ENCODE measurements at places on chromosomes 6 and 20. TPM values are rescaled to one million over a fixed set of nuclear protein-coding genes. Genes with fewer than 3 reads are reported as not detected.

TMEM200A gene
- 4.0 TPM for polyA plus RNA-seq

DNA sequence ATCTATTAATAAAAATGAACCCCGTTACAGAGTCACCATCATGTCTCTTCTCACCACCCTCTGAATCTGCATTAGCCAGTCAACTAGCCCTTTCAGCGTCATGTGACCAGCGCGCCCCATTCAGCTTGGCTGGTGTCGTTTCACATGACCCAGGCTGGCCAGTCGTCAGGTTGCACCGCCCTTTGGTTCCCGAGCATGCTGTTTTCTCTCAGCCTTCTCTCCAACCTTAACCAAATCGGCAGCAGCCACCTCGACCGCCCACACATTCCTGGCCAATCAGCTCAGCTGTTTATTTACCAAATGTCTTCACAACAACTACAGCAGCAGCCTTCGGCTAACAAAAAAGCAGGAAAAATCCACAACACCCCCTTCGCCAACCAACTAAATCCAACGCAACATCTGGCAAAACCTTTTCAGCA lies 5.6 kb downstream of the SRSF3 start:
- DNase-seq = no peak

BPI gene
- 0.88 TPM for polyA plus RNA-seq

GRCh38 chr6:37056439-37057127 lies 51.1 kb downstream of the FGD2 start:
- DNase-seq = no peak

- DNase-seq = no peak
Observed at GRCh38 chr6:100671740-100672139, 207.0 kb upstream of the SIM1 start.

PTPRT gene
- 1.6 TPM for polyA plus RNA-seq

KCNQ5 gene
- 2.6 TPM for polyA plus RNA-seq

- no peak for DNase-seq
Observed at GRCh38 chr6:67768972-67769371, 866.1 kb upstream of the ADGRB3 start.

DNA sequence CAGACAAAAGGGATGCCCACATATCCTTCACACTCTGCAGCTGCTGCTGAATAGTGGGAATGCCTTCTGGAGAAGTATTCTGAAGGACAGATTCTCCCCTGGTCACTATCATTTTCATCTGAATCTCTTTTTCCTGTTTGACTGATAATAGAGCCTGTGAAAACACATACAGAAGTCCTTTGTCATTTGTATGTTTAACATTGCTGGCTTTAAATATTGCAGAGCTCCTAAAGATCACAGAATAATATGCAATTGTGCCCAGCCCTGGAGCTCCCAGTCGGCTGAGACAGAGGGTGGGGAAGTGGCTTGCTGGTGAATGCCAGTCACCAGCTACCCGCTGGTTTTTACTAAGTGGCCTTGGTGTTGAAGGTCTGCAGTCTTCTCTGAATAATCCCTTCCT lies 272.3 kb downstream of the SYNE1 start:
- no peak for DNase-seq

GRCh38 chr20:3559637-3560036 lies 88.8 kb downstream of the ATRN start:
- no peak for DNase-seq

DNA sequence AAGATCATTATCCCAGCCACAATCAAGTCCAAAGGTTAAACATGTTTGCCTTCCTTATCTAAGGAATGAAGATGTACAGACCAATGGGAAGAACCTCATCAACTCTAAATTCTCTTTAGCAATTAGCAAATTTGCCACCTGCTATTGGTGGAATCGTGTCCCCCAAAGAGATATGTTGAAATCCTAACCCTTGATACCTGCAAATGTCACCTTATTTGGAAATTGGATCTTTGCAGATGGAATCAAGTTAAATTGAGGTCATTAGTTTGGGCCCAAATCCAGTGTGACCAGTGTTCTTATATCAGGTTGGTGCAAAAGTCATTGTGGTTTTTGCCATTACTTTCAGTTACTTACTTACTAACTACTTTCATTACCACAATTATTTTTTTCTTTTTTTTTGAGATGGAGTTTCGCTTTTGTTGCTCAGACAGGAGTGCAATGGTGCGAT lies 31.3 kb downstream of the KLHL31 start:
- DNase-seq = no peak

DNA sequence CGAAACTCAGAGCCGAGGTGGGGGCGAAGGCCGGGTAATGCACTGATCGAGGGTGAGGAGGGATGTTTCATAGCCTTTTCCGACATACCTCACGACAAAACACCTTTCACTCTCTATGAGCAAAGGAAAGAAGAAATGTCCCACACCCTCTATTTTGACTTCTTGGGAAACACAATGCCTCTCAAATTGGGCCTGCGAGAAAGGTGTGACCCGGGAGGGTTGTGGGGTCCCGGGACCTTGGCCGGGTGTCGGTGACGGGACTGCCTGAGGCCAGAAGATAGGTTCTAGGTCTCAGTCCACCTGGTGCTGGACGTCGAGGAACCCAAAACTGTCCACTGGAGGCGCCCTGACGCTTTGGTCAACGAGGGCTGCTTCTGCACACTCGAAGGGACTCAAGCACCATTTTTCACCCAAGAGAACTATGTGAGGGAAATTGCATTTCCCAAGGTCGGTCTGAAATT lies 41.1 kb upstream of the OSTM1 start:
- DNase-seq = no peak

- peak; percentile 59 for DNase-seq
Observed at GRCh38 chr6:71383901-71384489, 95.4 kb downstream of the OGFRL1 start.

SCRT2 gene
- not detected for polyA plus RNA-seq

GRCh38 chr20:63712191-63712590 lies 4.4 kb downstream of the ZGPAT start:
- no peak for DNase-seq

SYNCRIP gene
- 182 TPM for polyA plus RNA-seq

GRCh38 chr6:129583866-129584265 lies 126.1 kb downstream of the ARHGAP18 start:
- DNase-seq = peak; percentile 51

DNA sequence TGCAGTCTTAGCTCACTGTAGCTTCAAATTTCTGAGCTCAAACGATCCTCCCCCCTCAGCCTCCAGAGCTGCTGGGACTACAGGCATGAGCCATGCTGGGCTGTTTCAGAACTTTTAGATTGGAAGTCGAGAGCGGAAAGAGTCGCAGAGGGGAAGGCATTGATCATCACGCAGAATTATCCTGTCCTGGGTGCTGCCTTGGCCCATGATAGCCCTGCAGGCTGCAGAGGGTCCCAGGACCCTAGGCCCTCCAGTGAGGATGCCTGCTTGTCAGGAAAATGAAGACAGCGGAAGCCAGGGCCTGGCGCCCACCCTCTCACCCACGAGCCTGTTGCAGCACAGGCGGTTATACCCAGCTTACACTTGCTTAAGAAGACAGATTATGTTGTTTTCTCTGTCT lies 9.1 kb downstream of the TMEM181 start:
- no peak for DNase-seq

DNA sequence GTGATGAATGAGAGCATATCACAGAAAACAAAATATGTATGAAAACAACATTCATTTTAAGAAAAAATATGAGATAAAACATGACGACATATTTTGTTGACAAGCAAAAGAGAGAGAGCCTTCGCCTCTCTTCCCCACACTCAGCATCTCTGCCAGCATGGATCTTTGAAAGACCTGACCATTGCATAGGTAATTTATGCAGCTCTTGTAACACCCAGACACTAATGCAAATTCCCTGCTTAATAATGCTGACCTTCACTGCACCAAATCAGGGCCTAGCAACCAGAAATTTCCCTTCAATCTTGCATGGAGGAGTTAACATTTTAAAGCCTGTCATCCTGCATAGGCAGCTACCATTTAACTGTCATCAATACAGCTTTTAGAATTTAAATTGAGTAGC lies 50.0 kb upstream of the CNR1 start:
- DNase-seq = no peak

DNA sequence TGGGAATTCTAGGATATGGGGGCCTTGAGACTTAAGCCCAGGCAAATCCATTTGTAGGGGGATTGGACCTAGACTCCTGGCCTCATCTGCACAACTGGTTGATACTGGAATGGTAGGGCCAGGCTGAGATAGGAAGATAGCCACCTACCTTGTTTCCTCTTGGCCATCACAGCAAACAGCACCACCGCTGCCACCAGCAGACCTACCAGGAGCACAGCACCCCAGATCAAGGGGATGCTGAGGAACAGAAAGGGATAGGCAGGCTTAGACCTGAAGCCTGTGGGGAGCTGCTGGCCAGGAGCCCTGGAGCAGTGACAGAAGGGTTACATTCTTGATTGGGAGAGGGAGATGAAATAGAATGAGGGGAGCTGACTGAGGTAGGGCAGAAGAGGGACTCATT lies 3.5 kb downstream of the TREML1 start:
- DNase-seq = no peak

GRCh38 chr6:75337835-75338580 lies 53.4 kb upstream of the TMEM30A start:
- no peak for DNase-seq

DNA sequence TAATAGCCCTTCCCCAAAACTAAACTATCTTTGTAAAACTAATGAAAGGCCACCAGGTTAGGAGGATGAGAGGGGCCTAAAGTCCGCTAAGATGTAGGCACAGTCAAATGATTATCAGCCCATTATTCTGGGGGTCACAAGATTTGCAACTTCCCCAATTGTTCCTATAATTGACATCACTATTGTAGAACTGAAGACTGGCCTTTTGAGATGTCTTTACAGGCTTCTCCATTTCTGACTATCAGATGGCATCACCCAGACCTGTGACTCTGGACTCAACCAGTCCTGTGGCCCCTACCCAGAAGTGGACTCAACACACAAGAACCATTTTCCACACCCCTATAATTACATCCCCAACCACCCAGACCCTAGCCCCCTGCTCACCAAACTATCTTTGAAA lies 61.5 kb upstream of the MAP7 start:
- DNase-seq = no peak

GRCh38 chr6:112774319-112774718 lies 427.2 kb downstream of the RFPL4B start:
- DNase-seq = no peak

DNA sequence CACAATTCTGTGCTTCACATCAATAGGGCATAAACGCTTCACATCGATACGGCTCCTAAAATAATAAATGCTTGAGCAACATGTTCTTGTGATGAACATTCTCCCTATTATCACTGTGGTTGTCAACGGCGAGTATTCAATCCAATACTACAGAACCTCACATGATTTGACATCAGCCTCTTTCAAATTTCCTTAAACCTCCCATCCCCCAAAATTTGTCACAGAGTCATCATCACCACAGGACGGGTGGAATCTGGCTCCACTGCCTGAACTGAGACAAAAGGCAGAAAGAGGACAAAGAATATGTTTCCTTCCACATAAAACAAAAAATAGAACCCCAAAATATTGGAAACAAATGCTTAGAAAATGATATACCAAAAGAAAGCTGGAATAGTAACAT lies 7.3 kb downstream of the THEMIS start:
- DNase-seq = no peak
